Effector memory CD8-positive, alpha-beta T cell (primary cell): ENCODE measurements at places on chromosomes 11 and 22.

- no peak overlapping the region for H3K4me3 ChIP-seq
- H3K36me3 ChIP-seq: no peaks in the 10 kb centered on the region
- H3K4me1 ChIP-seq: no peaks in the 10 kb centered on the region
Measured at GRCh38 chr11:123122341-123122740, 60.4 kb upstream of the HSPA8 start.

- peaks cover 20% of the 10 kb centered on the region for H3K27me3 ChIP-seq
- H3K4me1 ChIP-seq: no peaks in the 10 kb centered on the region
- H3K27ac ChIP-seq: no peak overlapping the region
- no peak overlapping the region for H3K4me3 ChIP-seq
- H3K36me3 ChIP-seq: peaks cover 3% of the 10 kb centered on the region
- DNase-seq: no peak
Measured at GRCh38 chr11:76251226-76251575, 44.9 kb upstream of the WNT11 start.

GRCh38 chr22:29306835-29307595, 565 bp downstream of the GAS2L1 start:
- H3K27me3 ChIP-seq: peaks cover 23% of the 10 kb centered on the region
- H3K27ac ChIP-seq: no peak overlapping the region
- H3K4me3 ChIP-seq: peak overlapping the region; percentile 86
- peaks cover 15% of the 10 kb centered on the region for H3K4me1 ChIP-seq

DNA sequence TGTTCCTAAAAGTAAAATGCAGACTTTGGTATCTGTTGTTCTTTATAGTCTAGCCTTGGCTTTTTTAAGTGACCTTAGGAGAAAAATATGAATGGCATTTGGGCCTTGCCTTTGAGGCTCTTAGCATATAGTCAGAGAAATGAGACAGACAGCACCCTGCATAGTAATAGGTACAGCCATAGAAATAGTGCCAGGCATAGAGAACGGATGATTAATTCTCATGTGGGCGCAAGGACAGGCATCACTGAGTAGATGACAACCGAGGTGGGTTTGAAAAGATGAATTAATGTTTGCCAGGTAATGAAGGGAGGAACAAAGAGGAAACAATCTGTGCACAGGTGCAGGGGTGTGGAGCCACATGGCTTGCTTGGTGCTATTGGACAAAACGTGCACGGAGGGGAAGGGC, 90.5 kb downstream of the BMAL1 start:
- H3K4me3 ChIP-seq: no peak overlapping the region
- H3K36me3 ChIP-seq: peaks cover 46% of the 10 kb centered on the region
- H3K27me3 ChIP-seq: no peaks in the 10 kb centered on the region
- DNase-seq: no peak

- no peaks in the 10 kb centered on the region for H3K4me1 ChIP-seq
- no peak for DNase-seq
- no peaks in the 10 kb centered on the region for H3K27me3 ChIP-seq
- H3K36me3 ChIP-seq: peaks cover 3% of the 10 kb centered on the region
- H3K27ac ChIP-seq: no peak overlapping the region
Measured at GRCh38 chr11:90326647-90327046, 103.8 kb upstream of the CHORDC1 start.

DNA sequence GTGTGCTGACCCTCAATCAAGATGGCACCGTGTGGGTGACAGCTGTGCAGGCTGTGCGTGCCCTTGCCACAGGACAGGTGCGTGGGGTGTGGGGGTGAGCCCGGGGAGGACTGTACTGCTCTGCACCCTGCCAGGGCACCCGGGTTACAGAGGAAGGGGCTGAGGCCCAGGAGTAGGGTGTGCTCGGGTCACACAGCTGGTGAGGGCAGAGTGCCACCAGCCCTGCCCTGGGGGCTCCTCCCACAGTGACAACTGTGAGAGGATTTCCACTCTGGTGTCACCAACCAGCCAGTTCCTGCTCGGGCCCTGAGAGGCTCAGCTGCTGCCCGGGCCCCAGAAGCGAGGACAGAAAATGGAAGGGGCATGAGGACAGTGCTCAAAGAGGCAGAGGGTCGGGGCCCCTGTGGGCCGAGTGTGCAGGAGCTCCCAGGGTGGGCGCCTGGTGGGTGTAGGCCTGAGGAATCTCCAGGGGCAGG, 20.5 kb downstream of the TRMU start:
- DNase-seq: no peak
- no peak overlapping the region for H3K4me3 ChIP-seq
- no peak overlapping the region for H3K27ac ChIP-seq
- peaks cover 21% of the 10 kb centered on the region for H3K36me3 ChIP-seq
- peaks cover 4% of the 10 kb centered on the region for H3K4me1 ChIP-seq
- no peaks in the 10 kb centered on the region for H3K27me3 ChIP-seq

- peaks cover 6% of the 10 kb centered on the region for H3K4me1 ChIP-seq
- peak within 1 kb of the TSS; percentile 91 for H3K4me3 ChIP-seq
- peaks cover 18% of the 10 kb centered on the region for H3K27me3 ChIP-seq
- peaks cover 4% of the 10 kb centered on the region for H3K36me3 ChIP-seq
Measured at GRCh38 chr11:104164028-104164520, at the start of gene PDGFD. PDGFD (minus strand) TSS chr11:104164147.

DNA sequence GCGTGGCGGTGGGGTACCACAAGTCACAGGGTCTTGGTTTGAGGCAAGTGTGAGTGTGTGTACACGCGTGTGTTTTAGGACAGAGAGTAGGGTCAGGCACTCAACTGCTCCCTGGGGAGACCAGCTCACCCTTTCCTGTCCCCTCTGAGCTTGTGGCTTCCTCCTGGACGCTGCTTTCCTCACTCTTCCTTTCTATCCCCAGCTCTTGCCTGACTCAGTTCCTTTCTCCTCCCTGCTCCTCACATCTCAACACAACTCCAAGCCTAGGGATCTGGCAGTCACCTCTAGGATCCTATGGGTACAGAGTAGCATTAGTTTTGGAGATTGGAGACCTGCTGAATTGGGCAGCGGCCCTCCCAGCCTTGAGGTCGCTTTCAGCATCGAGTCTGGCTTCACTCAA, 4.1 kb downstream of the CLCF1 start:
- peak overlapping the region; percentile 89 for H3K4me3 ChIP-seq
- peak overlapping the region; percentile 29 for H3K27ac ChIP-seq
- peaks cover 83% of the 10 kb centered on the region for H3K4me1 ChIP-seq
- H3K36me3 ChIP-seq: peaks cover 53% of the 10 kb centered on the region

DNA sequence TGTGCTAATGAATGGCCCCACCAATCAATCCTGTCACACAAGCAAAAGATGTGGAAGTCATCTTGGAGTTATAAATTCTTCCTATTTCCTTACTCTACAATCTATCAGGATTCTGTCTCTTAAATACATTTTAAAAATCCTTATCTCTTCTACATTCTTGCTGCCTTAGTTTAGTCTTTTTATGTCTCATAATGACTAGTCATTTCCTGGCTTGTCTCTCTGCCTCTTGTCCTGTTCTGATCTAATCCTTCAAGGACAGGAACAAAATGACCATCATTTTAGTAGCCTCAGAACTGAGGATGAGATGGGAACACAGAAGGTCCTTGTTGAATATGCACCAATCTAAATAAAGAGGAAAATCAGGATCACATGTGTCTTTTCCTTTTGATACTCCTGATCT, 56.6 kb upstream of the LIN7C start:
- no peak overlapping the region for H3K27ac ChIP-seq
- H3K4me1 ChIP-seq: no peaks in the 10 kb centered on the region
- no peak for DNase-seq
- H3K36me3 ChIP-seq: no peaks in the 10 kb centered on the region
- no peak overlapping the region for H3K4me3 ChIP-seq
- no peaks in the 10 kb centered on the region for H3K27me3 ChIP-seq

DNA sequence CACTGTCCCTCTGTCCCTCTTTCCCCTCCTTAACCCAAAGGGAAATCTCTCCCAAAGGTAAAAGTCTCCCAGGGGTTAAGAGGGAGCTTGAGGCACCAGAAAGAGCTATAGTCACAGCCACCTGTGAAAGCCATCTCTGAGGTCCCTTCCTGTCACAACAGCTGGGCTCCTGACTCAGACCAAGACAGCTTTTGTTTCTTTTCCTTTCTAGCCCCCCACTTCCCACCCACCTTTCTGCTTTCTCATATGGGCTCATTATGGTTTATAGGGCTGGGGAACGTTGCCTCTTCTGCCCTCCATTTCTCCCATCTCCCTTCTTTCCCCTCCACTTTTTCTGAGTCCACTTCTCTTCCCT, 19.1 kb downstream of the MIF start:
- peaks cover 9% of the 10 kb centered on the region for H3K36me3 ChIP-seq
- no peaks in the 10 kb centered on the region for H3K27me3 ChIP-seq
- no peak for DNase-seq

DNA sequence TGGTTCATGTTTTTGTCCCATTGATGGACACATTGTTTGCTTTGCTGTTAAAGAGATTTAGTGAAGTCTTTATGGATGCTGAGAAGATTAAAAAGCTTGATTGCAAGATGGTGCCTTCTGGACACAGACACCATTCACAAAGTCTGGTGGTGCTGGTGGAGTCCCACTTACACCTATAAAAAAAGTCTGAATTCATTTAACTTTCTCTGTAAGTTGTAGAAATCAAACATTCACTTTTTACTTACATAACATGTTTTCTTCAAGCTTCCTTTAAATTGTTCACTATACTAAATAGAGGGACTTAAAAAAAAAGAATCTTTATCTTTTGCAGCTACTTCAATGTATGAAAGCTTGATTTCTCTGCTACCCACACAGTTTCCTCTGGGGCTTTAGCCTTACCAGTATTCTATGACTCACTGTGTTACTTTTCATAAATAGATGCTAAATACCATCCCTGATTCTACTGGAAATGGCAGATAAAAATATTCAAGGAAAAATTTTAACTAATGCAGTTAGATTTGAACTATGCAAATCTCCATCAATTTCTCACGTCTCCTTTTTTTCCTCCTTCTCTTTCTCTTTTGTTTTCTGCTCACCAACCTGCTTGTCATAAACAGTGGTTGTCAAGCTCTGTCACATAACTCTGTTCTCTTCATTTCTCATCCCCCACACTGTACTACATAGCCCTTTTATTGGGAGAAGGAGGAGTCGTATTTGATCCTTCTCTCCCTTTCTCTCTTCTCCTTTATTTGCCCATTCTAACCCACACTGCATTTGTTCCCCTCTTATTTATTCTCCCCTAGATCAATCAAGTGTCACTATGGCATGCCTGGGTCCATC, 89.7 kb downstream of the FAM76B start:
- H3K4me3 ChIP-seq: peak overlapping the region; percentile 60
- DNase-seq: no peak
- peak overlapping the region; percentile 94 for H3K27ac ChIP-seq
- no peaks in the 10 kb centered on the region for H3K36me3 ChIP-seq
- H3K4me1 ChIP-seq: peaks cover 16% of the 10 kb centered on the region

GRCh38 chr22:35804421-35804820, 86.7 kb downstream of the APOL5 start:
- no peak overlapping the region for H3K4me3 ChIP-seq
- H3K36me3 ChIP-seq: peaks cover 2% of the 10 kb centered on the region

GRCh38 chr11:17543574-17544180, 539 bp downstream of the USH1C start:
- peaks cover 3% of the 10 kb centered on the region for H3K4me1 ChIP-seq
- no peaks in the 10 kb centered on the region for H3K36me3 ChIP-seq
- H3K27me3 ChIP-seq: peaks cover 36% of the 10 kb centered on the region
- no peak for DNase-seq

DNA sequence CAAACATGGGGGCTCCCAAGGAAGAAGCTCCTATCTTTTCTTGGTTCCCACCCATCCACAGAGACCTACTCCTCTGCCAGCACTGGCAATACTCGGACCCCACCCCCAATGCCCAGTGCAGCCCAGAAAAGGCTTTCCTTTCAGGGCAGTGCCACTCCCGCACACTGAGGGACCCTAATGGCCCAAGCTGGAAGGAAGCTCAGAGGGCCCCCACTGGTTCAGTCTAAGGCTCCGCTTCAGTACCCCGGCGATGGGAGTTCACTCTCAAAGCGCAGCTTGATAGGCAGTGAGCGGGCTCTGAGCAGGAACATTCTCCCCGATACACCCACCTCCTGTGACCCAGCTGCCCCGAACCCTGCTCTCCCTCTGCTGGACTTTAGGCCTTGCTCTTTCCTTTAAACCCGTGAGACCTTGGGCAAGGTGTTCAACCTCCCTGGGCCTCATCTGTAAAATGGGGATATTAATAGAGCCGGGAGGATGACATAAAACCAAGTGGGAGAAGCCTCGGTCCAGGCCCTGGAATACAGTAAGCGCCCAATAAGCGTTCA, 48.4 kb downstream of the CHRDL2 start:
- no peaks in the 10 kb centered on the region for H3K4me1 ChIP-seq
- H3K27ac ChIP-seq: no peak overlapping the region
- no peaks in the 10 kb centered on the region for H3K36me3 ChIP-seq
- peaks cover 30% of the 10 kb centered on the region for H3K27me3 ChIP-seq

- H3K36me3 ChIP-seq: peaks cover 5% of the 10 kb centered on the region
- peak within 1 kb of the TSS; percentile 75 for H3K4me3 ChIP-seq
- peaks cover 6% of the 10 kb centered on the region for H3K27me3 ChIP-seq
- DNase-seq: peak; percentile 46
Measured at GRCh38 chr22:50481440-50482106, at the start of gene ADM2. ADM2 (plus strand) TSS chr22:50481543; CDS start chr22:50481848, 305 bp downstream.

GRCh38 chr22:30790366-30790765, 95.7 kb downstream of the OSBP2 start:
- no peaks in the 10 kb centered on the region for H3K27me3 ChIP-seq
- no peak overlapping the region for H3K27ac ChIP-seq
- H3K4me3 ChIP-seq: no peak overlapping the region

DNA sequence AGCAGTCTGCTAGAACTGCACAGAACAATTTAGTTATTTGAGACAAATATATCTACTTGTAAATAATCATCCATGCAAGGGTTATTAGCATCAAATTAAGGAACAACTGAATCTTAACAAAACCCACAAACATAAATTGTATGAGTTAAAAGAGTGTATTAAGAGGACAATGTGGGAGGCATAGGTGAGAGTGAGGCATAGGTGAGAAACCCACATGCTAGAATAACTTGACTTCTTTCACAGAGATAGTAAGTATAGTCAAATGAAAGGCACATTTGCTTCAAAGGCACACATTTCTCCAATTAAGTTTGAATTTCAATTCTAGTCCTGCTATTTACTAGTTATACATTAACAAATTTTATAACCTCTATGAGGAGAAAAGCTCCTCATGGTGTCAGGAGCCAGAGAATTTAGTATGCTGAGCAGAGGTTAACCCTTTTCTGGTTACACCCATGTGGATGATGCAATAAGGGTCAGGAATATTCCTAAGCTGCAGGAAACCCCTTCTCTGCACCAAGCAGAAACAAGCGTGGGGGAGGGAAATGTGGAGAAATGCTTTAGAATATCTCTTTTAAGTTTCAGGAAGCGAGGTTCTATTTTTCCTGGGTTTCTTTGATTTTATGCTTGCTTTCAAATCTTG, 264.2 kb downstream of the GRM5 start:
- H3K27ac ChIP-seq: no peak overlapping the region
- H3K27me3 ChIP-seq: no peaks in the 10 kb centered on the region
- no peak for DNase-seq
- no peaks in the 10 kb centered on the region for H3K4me1 ChIP-seq

DNA sequence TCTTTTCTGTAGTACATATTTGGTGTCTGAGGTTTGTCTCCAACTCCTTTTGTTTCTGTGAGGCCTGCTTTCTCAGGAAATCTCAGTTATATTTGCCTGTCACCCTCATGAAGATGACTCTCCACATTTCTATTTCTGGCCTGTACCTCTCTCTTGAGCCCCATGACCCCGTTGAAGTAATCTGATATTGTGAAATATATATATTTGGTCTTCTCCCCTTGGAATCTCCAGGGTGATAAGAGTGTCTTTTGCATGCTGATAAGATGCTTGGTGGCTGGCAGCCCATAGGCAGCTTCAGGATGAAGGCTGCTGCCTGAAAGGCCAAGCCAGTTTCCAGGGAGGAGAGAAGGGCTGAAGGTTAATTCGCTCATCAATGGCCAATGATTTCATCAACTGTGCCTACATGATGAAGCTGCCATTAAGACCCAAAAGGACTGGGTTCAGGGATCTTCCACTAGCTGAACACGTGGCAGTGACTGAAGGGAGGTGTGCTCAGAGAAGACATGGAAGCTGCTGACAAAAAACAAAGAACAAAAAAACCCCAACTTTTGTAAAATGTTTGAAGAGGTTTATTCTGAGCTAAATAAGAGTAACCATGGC, 67.4 kb downstream of the MICAL2 start:
- H3K27me3 ChIP-seq: no peaks in the 10 kb centered on the region
- H3K4me3 ChIP-seq: no peak overlapping the region
- peak overlapping the region; percentile 57 for H3K27ac ChIP-seq
- no peak for DNase-seq
- peaks cover 31% of the 10 kb centered on the region for H3K4me1 ChIP-seq
